Fibroblast of mammary gland (primary cell): ENCODE measurements at places on chromosomes 6 and 20.
A peak's percentile ranks its signal among the peaks of the same experiment; 100 is the strongest.

DNA sequence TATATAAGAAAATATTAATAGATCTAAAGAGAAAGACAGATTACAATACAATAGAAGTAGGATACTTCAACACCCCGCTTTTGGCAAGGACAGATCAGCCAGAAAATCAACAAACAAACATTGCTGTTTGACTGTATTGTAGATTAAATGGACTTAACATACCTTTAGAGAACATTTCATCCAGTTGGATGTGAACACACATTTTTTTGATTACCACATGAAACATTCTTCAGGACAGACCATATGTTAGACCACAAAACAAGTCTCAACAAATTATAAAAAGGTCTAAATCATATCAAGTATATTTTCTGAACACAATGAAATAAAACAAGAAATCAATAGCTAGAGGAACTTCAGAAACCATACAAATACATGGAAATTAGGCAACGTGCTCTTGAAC is 148.2 kb downstream of the TRMT11 start:
- peak; percentile 27 for DNase-seq

DNA sequence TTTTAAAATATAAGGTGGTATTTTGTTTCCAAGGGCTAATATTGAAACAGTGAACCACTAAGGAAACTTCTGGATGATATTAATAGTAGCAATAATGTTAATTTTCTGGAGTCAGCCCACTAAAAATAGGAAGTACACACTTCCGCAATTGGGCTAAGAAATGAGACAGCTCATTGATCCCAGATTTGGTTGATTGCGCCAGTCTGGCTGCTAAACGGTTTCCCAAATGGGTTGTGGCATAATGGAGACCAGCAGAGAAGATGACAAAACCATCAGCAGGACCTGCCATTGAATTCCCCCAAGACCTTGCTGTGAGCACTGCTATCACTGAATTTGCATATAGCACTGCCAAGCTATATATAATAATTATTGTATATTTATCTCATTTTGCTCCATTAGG is 71.2 kb upstream of the SGK1 start:
- DNase-seq = no peak

DNA sequence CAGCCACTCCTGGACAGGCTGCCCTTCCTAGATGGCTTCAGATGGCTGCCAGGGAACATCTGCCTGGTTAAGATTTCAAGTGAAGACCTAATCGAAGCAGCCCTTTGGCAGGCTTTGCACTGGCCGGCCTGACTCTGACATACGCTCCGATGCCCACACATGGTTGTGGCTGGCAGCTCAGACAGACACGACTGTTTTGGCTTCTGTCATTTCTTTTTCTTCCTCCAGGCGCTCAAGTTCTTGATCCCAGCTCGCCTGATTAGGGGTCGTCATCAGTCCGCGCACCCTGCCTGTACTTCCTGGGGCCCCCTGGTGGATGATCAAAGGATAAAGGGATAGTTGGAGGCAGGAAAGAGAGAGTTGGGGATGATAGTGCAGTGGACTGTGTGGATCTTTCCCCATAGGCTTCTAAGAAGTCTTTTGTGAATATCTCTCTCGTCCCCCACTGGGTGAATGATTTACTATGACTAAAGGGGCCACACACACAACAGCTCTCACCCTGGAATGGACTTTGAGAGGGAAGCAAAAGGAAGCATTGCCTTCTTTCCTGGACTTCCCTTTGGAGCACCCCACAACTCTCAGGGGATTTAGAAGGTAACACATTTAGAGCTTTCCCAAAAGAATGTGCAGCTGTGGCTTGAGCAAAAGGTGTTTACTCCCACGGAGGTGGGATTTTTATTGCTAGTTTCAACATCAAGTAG is 21.4 kb upstream of the TRAM2 start:
- peak; percentile 86 for DNase-seq

GRCh38 chr20:6770786-6771100 is 3.3 kb downstream of the BMP2 start:
- DNase-seq = no peak

DNA sequence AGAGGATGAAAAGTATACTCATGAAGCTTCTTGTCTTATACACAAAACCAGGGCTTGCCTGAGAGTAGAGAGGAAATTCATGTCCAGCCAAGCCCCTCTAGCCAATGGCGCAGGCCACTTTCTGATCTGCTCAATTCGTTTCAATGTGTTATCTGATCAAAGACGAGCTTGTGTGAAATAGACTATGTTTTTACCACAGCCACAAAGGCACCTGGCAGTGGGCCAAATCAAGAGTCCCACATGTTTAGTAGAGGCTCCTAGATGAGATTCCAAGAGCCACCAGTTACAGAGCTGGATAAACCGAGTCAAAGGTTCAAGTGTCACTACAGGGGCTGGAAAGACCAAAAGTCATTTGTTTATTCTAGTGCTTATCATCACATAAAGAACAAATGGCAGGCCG is 34.9 kb downstream of the GPLD1 start:
- DNase-seq = no peak

- DNase-seq = no peak
Measured at GRCh38 chr6:31126396-31127175, 6.3 kb upstream of the CDSN start.

GRCh38 chr6:108733706-108734265 is 114.4 kb upstream of the ARMC2 start:
- no peak for DNase-seq

DNA sequence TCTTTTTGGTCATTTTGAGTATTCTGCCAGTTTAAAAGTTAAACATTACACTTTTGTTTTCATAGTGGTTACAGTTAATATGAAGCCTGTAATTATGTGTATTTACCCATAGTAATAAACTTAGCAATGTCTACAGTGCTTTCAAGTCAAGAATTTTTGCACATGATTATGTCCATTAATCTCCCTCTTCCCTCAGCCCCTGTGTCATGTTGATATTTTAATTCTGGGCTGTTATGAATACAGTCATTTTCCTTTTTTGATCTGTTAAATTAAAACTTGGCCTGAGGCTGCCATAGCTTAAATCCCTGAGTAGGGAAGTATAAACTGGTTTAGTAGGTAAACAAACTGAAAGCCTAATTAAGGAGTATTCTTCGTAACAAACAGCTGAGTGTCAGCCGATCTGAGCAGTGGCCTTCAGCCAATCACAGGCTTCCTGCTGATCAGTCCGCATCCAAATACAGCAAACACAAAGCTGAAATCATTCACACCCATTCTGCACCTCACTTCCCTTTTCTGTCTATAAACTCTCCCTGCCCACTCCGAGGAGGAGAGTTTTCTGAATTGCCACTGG is 9.5 kb upstream of the SFT2D1 start:
- DNase-seq = no peak

DNA sequence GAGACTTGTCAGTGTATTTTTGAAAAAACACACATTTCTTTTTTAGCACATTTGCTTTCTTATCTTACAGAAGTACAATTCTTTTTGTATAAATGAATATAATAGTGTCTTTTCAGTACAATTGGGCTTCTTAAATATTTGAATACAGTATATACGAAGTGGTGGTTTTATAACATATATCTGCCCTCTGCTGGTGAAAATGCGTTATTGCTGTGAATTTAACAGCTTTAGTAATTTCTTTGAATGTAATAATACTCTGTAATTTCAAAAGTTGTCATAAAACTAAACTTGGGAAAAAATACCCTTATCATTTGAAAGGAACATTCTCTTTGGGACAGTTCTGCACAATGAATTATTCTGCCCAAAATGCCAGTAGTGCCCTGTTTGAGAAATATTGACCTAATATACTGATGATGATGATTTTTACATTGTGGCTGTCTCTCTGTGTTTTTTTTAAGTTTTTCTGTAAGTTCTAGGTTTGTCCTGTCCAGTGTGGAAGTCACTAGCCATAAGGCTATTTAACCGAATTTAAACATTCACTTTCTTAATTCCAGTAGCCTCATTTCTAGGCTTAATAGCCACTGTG is 19.0 kb downstream of the SMAP1 start:
- peak; percentile 58 for DNase-seq

- peak; percentile 50 for DNase-seq
Measured at GRCh38 chr20:50694379-50695134, 3.2 kb upstream of the RIPOR3 start.

- DNase-seq = no peak
Measured at GRCh38 chr6:43982084-43982625, 145.1 kb downstream of the MRPL14 start.

DNA sequence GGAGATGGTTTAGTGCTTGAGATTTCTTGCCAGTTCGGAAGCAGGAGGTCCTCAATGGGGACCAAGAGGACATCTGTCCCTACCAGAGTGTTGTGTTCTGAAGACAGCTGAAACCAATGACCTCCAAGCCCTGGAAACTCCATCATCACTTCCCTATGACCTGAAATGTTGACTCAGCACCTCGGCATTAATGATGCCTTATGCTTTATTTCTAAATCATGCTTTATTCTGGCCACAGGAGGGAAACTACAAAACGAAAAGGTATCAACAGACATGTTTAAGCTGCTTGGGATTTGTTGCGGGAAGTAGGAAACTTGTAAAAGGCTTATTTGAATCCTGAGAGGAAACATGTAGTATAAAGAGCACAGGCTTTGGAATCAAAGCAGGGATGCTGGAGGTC is 389.1 kb upstream of the CHD6 start:
- DNase-seq = no peak

DNA sequence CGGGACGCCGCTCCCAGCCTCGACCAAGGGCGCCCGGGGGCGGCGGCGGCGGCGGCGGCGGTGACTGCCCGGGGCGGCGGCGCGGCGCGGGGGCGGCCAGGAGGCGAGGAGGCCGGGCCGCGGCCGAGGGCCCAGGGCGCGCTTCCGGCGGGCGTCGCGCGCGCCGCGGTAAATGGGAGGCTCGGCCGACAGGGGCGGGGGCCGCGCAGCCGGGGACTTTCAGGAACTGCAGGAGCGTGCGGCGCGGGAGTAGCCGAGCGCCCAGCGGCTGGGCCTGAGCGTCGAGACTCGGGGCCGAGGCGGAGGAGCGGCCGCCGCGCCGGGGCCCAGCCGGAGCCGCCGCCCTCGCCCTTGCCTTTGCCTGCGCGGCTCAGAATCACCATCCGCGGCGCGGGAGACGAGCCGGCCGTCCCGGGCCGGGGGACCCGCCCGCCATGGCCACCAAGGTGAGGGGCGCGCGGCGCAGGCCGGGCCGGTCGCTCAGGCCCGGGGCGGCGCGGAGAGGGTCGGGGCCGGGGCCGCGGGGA is at the start of gene SNX9:
TSS of gene SNX9 (plus strand) at position 246 of the 527 bp plus-strand sequence. CDS start at position 435, 189 bp downstream.
- peak; percentile 68 for DNase-seq

GRCh38 chr6:1865585-1865984 is 255.9 kb downstream of the FOXC1 start:
- no peak for DNase-seq

- no peak for DNase-seq
Measured at GRCh38 chr6:37684801-37685200, 12.9 kb downstream of the MDGA1 start.

GRCh38 chr6:1418471-1419191 is 29.3 kb downstream of the FOXF2 start:
- no peak for DNase-seq

GRCh38 chr6:62037445-62037844 is 248.6 kb downstream of the KHDRBS2 start:
- no peak for DNase-seq

DNA sequence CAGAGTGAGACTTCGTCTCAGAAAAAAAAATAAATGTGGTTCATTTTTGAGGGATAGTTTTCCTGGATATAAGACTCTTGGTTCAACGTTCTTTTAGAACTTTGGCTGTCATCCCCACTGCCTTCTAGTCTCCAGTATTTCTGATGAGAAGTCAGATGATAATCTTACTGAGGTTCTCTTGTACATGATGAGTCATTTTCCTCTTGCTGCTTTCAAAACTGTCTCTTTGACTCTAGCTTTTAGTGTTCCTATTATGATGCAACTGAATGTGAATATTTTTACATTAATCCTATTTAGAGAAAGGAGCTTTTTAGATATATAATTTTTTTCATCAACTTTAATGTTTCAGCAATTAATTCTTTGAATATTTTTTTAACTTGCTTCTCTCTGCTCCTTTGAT is 46.0 kb upstream of the OR14J1 start:
- no peak for DNase-seq

DNA sequence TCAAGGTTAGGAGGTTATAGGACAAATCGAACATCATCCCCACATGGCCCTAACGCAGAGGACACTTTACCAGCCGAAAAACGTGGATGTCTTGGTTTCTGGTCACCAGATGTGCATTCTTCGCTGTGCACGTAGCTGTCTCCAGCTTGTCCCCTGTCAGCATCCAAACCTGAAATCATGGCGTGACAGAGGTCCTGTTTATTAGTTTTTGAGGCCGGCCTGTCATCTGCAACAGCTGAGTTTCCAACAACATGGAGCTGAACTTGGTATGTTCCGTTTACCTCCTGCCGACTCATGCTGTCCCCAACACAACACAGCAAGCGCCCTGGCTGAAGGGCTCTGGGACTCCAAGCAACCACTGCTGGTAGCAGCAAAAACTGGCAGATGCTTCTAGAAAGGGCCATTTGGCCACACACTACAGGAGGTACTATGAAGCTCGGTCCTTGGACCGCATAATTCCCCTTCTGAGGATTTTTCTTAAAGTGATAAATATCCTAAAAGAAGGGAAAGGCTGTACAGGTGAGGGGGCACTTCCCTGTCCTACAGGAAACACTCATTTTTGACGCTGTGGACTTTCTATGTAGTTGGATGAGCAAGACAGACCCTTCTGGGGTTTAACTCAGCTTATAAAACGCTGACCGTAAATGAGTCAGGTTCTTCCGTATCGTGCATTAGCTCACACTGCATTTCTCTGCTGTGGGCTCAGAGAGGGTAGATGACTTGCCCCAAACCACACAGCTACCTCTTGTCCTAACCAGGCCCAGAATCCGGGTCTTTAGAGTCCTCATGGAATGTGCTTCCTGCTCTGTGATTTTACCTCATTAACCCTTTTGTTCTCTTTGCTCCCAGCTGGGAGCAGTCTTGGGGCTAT is 79.7 kb upstream of the NFATC2 start:
- DNase-seq = no peak

GRCh38 chr6:6969761-6970223 is 138.0 kb upstream of the RREB1 start:
- DNase-seq = no peak

- DNase-seq = no peak
Measured at GRCh38 chr6:72849346-72849745, 227.5 kb downstream of the KCNQ5 start.

DNA sequence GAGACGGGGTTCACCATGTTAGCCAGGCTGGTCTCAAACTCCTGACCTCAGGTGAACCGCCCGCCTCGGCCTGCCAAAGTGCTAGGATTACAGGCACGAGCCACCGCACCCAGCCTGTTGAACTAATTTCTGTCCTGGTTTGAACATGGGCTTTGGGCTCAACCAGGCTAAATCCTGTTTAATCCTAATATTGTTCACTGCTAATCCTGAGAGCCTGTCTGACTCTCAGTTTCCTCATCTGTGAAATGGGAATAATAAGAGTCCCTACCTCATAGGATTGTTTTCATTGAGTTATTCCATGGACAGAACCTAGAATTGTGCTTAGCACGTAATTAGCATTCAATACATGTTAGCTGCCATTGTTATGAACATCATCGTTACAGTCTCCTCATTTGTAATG is 17.4 kb downstream of the TM9SF4 start:
- DNase-seq = no peak

DNA sequence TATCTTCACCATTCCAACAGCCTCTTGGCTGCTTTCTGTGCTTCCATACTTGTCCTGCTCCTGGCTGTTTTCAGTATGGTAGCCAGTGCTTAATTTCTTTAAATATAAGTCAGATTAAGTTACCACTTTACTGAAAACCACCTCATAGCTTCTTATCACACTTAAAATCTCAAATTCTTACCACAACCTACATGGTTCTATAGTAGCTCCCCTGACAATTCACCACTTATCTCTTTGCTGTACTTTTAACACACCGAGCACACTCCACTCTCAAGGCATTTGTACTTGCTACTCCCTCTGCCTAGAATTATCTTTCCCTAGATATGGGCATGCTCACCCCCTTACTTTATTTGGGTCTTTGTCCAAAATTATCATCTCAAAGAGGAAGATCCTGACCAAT is 369.0 kb downstream of the TENT5A start:
- no peak for DNase-seq
